ENCODE measurements at places on chromosomes 2 and 18.

DNA sequence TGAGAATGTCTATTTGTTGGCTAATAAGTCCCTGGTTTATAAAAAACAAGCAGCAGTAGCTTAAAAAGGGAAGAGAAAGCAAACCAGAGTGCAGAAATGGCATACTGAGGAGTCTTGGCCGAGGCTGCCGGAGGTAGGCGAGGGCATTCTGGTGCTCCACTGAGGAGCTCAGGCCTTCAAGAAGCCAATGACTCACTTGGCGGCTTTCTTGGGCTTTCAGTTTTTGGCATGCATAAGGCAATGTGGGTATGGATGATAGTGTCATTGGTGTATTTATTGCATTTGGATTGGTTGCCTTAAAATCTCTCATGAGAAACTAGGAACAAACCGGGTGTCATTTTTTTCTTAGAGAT is 119.6 kb upstream of the ARL5A start:
- peak; percentile 61 for DNase-seq

GRCh38 chr2:28155086-28155485 is 237.6 kb upstream of the FOSL2 start:
- no peak for DNase-seq

DNA sequence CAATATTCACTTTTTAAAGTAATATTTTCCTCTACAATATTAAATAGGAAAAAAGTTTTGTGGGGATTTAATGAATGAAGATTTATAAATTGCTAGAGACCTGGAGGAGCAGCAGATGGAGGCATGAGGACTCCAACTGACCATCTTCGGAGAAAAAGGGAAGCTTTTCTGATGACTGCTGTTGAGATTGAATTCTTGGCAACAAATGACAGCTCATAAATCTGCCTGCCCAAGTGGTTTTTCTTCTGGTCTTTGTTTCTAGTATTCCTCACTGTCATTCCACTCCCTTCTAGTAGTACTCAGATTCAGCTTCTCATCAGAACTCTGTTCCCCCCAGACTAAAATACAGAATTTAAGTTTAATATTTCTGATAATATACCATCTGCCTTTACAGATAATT is 157.0 kb downstream of the EML6 start:
- DNase-seq, result no peak

DNA sequence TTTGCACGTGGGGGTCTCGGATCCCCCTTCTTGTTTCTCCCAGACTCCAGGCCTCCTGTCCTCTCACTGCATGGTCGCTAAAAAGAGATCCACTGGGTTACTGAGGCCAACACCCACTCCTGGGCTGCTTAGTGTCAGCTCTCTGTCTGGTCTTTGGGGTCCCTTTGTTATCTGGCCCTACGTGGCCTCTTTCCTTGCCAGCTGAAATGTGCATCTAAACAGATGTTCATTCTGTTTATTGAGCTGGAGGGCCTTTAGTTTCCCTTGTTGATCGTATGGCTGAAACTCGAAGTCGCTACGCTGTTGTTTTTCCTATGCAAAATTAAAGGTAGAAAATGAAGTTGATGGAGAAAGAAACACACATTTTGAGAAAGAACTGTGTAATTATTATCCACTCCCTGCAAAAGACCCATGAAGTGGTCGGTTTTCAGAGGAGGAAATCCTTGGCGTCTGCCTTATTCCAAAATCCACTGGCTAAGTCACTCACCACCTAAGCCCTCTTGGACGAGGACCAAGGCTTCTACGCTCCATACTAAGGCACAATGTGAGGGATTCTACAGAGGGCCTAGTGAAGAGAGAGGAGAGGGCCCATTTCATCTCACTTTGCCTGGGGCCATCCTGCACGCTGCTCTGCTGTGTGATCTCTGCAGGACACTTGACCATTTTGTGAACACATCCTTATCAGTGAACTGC is 105.3 kb downstream of the GLI2 start:
- no peak for DNase-seq

GRCh38 chr2:205571360-205571959 is 110.8 kb upstream of the NRP2 start:
- no peak for DNase-seq

GRCh38 chr2:176826984-176827668 is 385.5 kb upstream of the HNRNPA3 start:
- no peak for DNase-seq

DNA sequence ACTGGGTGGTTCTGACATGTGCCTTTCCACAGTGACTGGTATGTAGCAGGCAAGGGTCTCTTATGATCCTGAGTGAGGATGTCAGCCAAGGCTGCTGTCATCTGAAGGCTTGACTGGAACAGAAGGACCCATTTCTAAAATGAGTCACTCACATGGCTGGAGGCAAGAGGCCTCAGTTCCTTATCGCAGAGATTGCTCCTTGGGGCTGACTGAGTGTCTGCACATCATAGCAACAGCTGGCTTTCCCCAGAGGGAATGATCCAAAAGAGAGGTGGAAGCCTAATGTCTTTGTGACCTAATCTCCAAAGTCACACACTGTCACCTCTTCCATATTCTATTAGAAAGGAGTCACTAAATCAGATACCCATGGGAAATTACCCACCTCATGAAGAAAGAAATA is 114.0 kb downstream of the NEDD4L start:
- no peak for DNase-seq

DNA sequence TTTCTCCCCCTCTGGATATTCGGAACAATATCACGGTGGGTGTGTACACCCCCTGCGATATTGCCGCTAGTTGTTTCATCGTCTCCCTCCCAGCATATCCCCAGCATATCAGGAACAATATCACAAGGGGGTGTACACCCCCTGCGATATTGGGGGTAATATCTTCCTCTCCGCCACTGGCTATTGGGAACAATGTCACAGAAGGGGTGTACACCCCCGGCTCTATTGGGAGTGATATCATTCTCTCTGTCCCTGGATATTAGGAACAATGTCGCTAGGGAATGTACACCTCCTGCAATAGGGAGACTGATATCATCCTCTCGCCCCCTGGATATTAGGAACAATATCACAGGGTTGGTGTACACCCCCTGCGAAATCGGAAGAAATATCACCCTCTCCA is 1932.0 kb downstream of the SUCLG1 start:
- DNase-seq, result no peak

- peak; percentile 13 for DNase-seq
These were observed 127.5 kb downstream of the CD8B2 start for GRCh38 chr2:106614511-106615291.

- no peak for DNase-seq
These were observed 15.8 kb upstream of the PROKR1 start for GRCh38 chr2:68627615-68628014.

GRCh38 chr2:65199166-65199565 is 28.5 kb upstream of the ACTR2 start:
- no peak for DNase-seq
